ENCODE measurements at places on chromosomes 2 and 18.
A peak's percentile ranks its signal among the peaks of the same experiment; 100 is the strongest.

- no peak for DNase-seq
Observed at GRCh38 chr2:240601061-240601830, 14.7 kb downstream of the CAPN10 start.

DNA sequence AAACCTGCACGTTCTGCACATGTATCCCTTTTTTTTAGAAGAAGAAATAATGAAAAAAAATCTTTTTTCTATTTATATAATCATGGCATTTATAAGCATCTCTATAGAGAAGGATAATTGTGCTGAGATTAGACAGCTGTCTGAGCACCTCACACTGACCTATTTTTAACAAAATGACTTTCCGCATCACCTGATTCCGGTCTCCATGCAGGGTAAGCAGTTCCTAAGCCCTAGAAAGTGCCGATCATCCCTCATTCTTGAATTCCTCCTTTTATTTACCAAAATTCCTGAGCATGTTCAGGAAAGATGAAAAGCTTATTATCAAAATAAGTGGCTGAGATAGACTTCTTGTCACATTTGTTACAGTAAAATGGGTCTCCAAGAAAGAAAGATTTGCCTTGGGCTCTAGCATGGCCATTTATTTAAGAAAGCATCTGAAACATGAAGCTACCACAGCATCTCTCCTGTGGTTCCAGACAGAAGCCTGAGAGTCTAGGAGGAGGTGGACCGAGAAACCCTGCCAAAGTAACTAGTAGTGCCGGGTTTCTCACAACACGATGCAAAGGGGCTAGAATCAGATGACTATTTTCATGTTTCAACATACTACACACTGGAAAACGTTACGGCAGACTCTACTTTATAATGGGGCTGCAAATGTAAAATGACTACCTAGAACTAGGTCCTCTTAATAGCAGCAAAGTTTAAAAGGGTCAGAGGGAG, 670 bp downstream of the GKN1 start:
- no peak for DNase-seq

DNA sequence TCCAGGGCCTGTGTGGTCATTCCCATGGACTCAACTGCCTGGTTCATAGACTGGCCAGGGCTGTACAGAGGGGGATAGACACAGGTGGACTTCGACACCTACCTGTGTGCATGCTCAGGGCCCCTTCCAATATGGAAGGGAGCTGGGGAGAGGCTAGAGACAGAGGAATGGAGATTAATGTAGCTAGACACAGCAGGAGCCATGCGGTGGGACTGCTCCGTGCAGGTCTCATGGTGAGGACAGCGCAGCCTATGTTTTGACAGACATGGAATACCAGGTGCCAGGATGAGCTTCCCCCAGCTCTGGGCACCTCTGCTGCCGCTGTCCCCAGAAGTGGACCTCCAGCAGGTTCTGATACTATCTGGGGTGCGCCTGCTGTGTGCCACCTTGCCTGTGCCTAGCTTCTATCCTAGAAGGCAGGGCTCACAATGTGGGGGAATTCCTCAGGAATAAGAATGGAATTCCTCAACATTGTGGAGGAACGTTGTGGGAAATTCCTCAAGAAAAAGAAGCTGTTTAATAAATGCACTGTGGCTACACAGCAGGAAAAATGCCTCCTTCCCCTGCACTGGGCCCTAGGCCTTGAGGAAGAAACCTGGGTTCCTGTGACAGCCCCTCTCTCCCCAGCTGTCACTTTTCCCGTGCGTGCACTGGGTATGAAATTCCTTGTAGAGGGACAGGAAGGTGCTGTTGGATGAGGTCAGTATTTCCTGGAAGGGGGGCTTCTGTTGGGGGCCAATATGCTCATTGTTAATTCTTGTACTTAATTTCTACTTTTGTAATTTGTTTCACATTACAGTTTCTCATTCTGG, 7.3 kb downstream of the IL1R1 start:
- no peak for DNase-seq

DNA sequence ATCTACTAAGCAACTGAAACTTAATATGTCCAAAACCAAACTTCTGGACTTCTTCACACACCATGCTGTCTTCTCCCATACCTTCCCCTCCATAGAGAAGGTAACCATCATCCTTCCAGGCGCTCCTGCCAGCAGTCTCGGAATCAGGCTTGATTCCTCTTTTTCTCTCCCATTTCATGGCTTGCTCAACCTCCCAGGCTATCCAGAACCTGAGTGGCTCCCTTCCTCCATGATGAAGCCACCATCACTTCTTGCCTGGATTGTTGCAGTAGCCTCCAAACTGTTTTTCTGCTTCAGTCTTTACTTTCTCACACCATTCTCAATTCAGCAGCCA, 40.1 kb upstream of the NDUFV2 start:
- no peak for DNase-seq

- DNase-seq, result no peak
Observed at GRCh38 chr2:143261986-143262385, 132.8 kb downstream of the ARHGAP15 start.

DNA sequence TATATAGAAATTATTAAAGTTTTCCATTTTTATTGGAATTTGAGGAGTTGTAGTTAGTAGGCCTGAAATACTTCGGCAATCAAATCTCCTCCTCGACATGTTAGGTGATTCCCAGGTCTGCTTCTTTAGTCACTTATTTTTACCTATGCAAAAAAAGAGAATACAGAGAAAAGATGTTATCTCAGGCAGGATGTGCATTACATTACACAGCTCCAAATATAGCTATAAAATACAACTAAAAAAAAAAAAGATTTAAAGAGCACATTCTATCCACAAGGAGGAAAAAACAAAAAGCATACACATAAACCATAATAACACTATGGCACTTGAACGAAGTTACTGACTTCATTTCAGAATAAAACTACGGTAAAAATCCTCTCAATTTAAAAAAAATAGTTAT, 8.1 kb downstream of the STK17B start:
- no peak for DNase-seq

- no peak for DNase-seq
Observed at GRCh38 chr18:35481960-35482366, 15.8 kb downstream of the INO80C start.

DNA sequence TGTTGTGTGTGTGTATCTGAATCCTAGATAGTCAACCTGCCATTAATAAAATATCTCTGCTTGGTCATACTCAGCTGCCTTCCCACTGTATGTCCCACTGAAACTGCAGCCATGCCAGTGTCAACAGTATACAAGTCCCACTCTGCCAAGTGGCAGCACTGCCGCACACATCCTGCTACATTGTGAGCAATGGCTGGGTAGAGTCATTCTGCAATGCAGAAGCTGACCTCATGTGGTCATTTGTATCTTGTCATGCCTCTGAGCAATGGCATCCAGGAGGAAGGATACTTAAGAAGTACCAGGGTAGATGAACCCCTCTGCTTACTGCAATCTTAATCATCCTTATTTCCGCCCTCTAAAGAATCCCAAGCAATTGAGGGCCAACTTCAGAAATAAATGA, 302.2 kb upstream of the DDX18 start:
- DNase-seq, result no peak

- DNase-seq, result no peak
Observed at GRCh38 chr2:29787473-29788465, 133.6 kb downstream of the ALK start.

DNA sequence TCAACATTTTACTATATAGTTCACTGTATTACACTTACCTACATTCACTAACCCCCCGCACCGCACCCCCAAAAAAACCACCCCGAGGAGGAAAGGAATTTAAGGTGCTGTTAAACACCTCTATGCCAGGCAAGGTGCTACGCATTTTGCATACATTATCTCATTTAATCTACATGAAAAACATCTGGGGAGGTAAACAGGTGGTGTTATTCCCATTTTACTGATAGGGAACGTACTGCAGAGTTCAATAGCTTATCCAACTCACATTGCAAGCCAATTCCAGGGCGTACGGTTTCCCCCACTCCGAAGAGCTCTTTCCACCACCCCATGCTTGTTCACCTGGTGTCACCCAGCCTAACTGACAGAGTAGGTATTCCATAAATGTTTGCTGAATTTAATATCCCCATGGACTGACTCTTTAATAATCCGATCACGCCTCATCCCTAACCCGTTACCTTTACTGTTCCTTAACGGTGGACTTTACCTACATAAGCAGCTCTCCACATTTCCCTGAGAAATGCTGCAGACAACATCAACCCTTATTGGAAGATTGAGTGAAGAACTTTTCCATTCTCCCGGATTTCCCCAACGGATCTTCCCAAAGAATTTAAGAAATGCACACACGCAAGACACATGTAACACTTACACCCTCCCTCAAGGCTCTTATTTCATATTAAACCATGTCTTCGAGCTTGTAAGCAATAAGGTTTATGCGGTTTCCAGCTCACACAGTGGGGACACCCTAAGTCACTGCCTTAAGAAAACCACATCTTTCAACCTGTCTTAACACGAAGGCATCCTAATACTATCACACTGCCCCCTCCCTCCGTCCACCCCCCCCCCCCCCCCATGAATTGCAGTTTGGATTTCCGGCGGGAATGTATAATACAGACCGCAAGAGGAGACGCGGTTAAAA, 1.2 kb downstream of the RAPH1 start:
- no peak for DNase-seq

DNA sequence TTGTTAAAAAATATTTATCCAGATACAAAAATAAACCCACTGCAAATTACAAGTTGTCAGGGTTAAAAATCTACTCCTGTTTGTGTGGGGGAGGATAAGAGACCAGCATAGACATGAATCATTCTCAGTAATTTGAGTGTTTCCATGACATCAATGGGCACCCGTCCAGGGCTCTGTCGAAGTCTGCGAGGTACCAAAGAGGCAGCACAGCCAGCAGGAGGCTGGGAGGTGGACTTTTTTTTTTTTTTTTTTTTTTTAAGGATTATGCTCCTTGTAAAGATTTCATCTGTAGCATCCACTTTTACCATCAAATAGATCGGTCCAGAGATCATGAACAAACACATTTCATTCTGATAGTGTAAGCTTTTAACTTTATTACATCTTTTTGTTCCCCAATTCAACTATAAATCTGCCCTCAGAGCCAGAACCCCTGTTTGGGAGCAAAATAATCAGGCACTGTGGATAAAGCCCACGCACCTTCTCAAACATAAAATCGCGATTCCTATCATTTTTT, 182.0 kb downstream of the TCF4 start:
- peak; percentile 46 for DNase-seq

- DNase-seq, result no peak
Observed at GRCh38 chr18:75142677-75143076, 66.3 kb downstream of the PTGR3 start.

DNA sequence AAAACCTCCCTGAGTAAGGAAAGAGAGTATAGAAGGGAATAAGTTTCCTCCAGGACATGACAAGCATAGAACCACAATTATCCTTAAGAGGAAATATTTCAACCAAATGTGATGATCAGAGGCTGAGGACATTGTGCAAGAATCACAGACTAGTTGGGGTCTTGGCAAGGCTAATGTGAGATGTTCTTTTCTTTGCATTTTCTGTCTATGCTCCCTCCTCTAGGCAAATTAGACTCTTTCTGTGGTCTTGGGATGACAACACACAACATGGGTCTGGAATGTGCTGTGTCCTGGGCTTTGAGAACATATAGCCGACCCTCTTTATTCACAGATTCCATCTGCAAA, 32.0 kb upstream of the IL1RL1 start:
- no peak for DNase-seq

- no peak for DNase-seq
Observed at GRCh38 chr2:206718296-206718695, at the start of gene DYTN. TSS of gene DYTN (minus strand) at chr2:206718396. CDS start at chr2:206718279, 117 bp downstream.

DNA sequence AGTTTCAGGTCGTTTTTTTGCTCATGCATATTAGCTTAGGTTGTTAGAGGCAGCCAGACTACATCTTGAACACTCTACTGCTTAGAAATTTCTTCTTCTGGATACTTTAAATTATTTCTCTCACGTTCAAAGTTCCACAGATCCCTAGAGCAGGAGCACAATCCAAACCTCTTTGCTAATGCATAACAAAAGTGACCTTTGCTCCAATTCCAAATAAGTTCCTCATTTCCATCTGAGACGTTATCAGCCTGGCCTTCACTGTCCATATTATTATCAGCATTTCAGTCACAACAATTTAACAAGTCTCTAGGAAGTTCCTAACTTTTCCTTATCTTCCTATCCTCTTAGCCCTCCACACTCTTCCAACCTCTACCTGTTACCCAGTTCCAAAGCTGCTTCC, 50.4 kb upstream of the ERMN start:
- no peak for DNase-seq

DNA sequence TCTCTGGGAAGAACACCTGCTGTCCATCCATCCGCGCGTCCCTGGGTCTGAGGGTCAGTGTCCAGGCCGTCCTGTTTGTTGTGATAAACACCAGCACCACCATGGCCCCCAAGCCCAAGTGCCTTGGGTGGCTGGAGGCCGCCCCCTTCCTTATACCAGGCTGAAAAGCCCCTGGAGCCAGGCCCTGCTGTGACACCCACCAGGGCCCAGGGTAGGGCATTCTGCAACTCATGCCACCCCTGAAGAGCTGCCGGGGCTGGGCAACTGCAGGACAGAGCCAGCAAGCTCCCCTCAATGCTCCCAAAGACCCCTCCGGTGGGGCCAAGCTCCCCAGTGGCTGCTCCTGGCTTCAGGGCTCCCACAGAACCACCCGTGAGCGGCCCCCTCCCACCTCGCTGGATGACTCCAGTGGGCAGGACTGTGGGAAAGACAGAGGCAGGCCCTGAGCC, 31.9 kb upstream of the SNED1 start:
- DNase-seq, result no peak

- DNase-seq, result no peak
Observed at GRCh38 chr2:100066246-100066645, 76.1 kb downstream of the AFF3 start.

- DNase-seq, result no peak
Observed at GRCh38 chr2:227241005-227241404, 76.6 kb downstream of the COL4A3 start.

DNA sequence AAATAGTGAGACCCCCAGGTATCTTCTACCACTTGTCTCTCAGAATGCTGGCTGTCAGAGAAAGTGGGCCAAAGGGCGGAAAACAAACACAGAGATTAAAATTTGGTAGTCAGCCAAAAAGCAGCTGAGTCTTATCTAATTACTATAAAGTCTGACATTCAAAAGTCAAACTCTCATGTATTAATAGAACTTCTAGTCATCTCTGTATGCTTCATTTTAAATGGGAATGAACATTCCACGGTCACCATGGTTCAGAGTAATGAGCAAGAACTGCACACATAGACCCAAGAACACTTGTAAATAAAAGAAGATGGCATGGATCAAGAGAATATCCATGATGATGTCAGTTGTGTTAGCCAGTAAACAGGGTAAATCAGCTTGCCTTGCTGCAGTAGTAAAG, 1267.0 kb upstream of the CHAC2 start:
- no peak for DNase-seq

- no peak for DNase-seq
Observed at GRCh38 chr18:40935423-40935822, 1019.6 kb upstream of the PIK3C3 start.

DNA sequence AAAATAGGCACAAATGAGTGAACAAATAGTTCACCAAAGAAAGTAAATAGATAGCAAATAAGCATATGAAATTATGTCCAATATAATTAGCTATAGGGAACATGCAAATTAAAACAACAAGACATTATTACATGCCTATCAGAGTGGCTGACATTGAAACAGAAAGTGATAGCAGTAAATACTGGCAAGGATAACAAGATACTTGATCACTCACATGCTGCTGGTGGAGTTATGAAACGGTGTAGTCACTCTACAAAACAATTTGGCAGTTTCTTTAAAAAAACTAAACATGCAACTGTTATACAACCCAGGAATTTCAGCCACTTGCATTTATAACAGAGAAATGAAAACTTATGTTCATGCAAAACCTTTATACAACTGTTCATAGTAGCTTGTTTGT, 439.2 kb upstream of the ACVR2A start:
- no peak for DNase-seq

GRCh38 chr18:34775461-34775860, 65.4 kb downstream of the DTNA start:
- DNase-seq, result no peak

- DNase-seq, result no peak
Observed at GRCh38 chr2:181372646-181373040, 84.5 kb upstream of the ITGA4 start.

Data from NCI-H187 treated with DMSO at 0.1 percent for 48 hours (cell line).